Psoas muscle (tissue), 8 donors: ENCODE measurements at places on chromosomes 4 and X. TPM values are rescaled to one million over a fixed set of nuclear protein-coding genes. Genes with fewer than 3 reads are reported as not detected.

- no peak for DNase-seq
Measured at GRCh38 chr4:18847249-18847890, 825.8 kb upstream of the LCORL start.

DNA sequence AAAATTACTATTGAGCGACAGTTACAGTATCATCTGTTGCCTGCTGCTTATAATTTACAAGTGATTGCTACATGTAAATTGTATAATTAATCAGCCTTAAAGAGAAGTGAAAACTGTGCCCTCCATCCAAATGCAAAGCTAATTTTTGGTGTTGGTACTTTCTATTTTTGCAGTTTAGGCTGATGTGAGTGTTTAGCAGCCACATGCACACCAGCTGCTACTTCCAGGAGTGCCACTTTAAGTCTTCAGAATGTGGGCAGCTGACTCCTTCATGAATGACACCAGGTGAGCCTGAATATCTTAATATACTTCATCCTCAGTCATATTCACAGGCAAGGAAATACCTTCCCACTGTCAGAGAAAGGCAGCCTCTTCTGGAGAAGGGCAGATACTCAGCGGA is 149.8 kb upstream of the RASGEF1B start:
- DNase-seq, result no peak

The YIPF7 gene
- 3.2 TPM for total RNA-seq

The CFAP299 gene
- not detected for total RNA-seq
